ENCODE measurements at places on chromosomes 2 and 18.

DNA sequence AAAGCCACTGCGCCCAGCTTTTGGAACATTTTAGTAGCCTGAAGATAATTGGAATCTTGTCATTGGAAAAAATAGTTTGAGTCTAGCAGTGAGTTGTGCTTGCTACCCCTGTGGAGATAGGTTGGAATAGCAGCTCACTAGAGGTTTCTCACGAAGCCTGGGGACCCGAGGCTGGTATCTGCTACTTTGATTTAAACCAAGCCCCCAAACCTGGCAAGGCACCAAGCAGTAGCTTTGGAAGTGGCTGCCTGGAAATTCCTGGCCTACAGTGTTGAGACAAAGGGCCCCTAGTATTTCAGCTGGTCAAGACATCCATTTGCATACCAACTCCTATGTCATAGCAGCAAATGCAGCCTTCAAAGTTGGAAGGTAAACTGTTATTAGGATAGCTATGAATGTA, 42.1 kb downstream of the NOP58 start:
- DNase-seq: no peak

DNA sequence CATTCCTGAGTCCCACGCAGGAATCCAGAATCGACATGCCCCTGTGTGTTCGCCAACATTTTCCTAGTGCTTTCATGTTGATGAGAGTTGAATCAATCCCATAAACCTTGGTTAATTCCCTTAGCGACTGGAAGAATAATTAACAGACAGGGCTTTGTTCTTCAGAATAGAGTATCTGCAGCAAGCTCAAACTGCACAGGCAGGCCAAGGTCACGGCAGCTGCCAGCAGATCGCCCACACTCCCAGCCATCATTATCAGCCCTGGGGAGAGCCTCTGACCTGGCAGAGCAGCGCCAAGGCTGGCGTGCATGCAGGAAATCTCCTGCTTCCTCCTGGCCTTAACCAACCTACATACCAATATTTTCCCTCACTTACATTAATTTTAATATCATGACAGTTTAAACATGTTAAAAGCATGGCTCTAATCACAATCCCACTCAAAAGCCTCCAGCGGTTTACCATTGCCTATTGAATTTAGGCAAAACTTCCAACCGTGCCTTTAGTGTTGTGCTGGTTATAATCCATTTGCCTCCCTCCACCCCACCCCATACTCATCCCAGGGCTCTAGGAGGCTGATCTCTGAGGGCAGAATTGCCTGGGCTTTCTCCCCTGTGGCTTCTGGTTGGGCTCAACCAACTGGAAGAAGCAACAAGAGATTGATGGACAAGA, 46.8 kb upstream of the NCK2 start:
- DNase-seq: no peak

DNA sequence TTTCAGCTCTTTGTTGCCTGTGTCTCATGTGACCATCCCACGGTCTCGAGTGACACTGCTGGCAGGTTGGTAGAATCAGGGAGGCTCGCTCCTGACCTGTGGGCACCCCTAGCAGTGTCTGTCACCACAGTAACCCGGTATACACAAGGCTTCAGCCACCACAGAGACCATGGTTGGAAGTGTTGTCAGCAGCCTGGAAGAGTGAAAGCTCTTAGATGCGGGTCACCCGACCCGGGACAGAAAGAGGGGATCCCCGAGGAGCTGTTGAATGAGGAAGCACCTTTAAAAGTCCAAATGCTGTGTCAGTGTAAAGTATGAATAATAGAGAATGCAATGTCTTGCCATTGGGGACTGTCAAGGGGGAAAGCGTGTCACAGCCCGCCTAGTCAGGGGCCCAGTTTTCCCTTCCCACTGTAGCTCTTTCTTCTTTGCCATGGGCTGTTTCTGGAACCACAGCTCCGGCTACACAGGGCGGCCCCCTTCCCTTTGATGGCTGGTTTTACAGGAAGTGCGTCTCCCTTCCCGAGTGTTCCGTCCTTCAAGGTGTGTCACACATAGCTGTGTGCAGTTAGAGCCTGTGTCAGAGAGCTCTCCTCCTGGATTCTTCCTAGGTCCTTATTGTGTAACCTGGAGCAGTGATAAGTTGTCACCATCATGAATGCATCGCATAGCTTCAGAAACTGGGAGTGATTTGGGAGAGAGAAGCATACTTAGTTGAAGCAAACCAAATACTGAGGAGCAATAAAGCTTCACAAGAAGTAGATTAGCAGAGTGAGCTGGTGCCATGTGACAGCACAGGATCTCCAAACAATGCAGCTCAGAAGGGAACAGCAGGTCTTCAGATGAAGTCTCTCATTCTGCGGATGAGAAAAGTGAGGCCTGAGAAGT, 81.4 kb downstream of the MTCL1 start:
- DNase-seq: no peak

DNA sequence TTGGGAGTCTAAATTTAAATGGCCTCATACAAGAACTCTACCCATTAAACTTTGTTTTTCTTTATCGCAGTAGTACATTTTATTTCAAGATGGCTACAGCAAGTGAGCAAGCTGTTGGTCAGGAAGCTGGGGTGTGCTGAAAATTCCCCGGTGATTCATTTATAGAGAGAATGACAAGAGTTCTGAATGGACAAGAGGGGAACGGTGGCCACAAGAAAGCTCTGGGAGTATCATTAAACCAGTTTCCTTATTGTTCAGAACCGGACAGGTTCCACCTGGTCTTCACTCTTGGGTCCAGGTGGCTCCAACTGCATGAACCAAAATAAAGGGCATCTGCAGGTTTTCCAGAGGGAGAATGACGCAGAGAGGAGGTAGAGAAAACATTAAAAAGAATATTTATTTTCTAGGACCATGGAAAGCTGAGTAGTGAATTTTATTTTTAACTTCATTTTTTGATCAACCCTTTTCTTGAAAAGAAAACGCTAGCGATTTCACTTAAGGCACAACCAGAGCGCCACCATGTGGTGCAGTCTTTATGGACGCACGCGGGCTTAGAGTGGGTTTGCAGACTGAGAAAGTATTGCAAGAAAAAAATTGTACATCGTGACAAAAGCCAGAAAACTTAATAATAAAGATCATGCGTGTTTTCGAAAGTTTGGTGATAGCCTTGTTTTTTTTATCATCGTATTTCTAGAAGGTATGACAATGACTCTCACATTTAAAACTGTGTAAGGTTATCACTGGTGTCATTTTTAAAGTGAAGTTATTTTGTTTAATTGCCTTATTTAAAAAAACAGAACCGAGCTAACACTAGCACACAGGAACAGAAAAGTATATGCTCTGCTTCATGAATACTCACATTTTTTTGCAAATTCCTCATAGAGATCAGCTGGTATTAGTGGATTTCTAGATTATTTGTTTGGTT, 97.9 kb upstream of the NOL4 start:
- DNase-seq: no peak

DNA sequence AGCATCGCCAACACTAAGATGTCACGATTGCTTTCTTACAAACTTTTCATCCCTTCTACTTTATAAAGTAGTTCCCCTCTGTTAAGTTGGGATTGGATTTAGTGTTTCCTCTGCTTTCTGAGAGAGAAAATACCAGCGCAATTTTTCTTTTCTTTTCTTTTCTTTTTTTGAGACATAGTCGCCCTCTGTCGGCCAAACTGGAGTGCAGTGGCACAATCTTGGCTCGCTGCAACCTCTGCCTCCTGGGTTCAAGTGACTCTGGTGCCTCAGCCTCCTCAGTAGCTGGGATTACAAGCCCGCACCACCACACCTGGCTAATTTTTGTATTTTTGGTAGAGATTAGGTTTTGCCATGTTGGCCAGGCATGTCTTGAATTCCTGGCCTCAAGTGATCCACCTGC, 9.0 kb downstream of the RELCH start:
- no peak for DNase-seq

GRCh38 chr18:35497027-35497369, 762 bp downstream of the INO80C start:
- no peak for DNase-seq

DNA sequence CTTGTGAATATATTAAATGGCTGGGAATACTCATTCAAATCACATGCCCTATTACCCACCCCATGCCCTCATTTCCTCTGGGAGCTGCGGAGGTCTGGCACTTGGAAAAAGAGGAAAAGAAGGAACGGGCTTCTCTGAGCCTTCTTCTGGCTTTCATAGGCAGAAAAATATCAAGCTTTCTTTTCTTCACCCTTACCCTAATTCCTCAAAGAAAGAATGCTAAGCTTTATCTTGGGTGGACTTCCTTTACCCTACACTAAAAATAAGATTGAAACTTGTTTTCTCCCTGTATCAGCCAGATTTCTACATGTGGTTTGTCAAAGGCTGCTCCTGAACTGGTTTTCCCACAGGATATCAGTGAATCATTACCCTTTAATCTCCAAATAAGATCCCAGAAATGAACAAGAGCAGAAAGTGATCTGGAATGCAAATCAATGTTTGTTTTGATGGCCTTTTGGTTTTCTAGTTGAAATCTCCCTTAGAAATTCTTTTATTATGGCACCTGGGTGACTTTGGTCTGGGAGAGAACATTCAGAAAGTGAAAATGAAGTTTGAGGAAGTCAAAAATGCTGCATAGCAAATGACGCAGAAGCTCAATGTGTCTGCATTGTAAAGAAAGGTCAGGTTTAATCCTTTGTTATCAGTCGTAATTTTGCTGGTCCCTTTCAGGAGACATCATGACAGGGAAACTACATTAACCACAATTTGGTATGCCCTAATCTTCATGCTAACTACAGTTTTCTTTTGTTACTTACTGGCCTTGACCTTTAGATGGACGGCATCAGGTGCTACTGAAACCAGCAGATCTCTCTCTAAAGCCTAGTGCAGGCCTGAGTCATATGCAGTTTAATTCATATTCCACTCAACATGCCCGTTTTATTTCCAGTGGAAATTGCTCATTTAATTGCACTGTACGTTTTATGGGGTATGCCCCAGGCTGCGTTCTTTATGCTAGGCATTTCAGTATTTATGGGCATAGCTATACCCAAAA, 46.6 kb upstream of the HNRNPA3 start:
- no peak for DNase-seq

DNA sequence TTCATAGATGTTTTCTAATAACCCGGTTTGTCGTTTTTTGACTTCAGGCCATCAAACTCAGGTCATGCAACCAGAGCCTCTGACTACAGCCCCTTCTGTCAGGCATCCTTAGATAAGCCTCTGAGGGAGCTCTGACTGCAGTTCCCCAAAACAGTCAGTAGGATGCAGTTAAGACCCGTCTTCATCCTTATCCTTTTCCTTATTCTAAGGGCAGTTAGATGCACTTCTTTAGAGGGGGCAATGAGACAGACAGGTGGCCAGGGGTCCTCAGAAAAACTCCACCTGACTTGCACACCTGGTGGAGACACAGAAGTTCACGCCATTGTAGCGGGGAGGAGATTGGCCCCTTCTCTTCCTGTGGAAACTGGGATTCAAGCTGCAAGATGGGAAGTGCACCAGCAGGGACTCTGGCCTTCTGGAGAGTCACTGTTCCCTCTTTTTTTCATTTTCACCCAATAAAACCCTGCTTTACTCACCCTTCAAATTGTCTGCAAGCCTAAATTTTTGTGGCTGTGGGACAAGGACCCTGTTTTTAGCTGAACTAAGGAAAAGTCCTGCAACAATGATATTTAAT, 104.8 kb upstream of the TFPI start:
- peak; percentile 75 for DNase-seq

- no peak for DNase-seq
Observed at GRCh38 chr2:175926272-175926671, 75.8 kb downstream of the LNPK start.

- no peak for DNase-seq
Observed at GRCh38 chr18:3281456-3282400, 19.8 kb downstream of the MYL12B start.

- DNase-seq: no peak
Observed at GRCh38 chr2:187541086-187542085, 12.8 kb downstream of the TFPI start.

DNA sequence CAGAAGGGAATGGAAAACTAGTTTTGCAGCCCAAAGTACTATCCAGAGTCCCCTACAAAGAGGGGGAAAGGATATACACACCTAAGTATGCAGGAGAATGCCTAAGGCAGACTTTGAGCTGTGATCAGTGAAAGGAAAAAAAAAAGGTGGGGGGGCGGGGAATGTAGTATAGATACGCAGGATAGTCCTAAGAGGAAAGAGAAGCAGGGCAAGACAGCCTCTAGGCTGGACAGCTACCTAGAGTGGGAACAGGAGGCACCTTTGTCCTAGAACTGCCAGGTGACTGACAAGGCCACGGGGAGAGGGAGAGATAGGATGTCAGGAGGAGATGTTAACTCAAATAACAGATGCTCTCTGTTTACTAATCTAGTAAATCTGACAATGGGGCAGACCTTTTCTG, 6.0 kb downstream of the REEP1 start:
- no peak for DNase-seq

GRCh38 chr2:71787108-71787415, 333.7 kb downstream of the DYSF start:
- no peak for DNase-seq

- no peak for DNase-seq
Observed at GRCh38 chr2:191114403-191114886, 36.3 kb downstream of the STAT4 start.

DNA sequence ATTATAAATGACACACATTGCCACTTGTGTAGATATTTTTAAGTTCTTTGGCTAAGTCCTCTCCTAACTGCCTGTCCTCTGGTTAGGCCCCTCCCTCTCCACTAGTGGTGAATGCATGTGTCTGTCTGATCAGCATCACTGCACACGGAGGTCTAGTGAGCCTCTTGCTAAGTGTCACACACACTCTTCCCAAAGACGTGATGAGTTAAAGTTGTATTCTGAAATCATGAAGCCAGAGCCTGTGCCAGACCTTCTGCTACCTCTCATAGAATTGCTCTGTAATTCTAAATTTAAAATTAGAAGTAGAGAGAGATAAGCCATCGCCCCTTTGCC, 41.3 kb downstream of the RALB start:
- no peak for DNase-seq

DNA sequence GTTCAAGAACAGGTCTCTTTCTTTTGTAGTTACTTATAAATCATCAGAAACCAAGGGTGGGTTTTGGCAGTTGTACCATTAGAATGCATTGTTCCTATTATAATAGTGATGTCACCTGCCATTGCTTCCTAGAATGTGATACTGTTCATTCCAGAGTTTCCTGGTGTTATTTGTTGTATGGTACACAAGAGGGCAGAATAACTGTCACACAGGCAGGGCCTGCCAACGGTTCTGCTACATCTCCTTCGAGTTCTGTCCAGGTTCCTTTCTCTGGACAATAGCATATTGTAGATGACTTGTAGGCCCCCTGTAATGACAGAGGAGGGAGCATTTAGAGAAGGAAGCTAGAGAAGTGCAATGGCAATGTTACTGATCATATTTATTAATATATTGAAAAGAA, 98.3 kb downstream of the KLHL14 start:
- no peak for DNase-seq

GRCh38 chr18:63161032-63161760, 158.4 kb downstream of the BCL2 start:
- no peak for DNase-seq

DNA sequence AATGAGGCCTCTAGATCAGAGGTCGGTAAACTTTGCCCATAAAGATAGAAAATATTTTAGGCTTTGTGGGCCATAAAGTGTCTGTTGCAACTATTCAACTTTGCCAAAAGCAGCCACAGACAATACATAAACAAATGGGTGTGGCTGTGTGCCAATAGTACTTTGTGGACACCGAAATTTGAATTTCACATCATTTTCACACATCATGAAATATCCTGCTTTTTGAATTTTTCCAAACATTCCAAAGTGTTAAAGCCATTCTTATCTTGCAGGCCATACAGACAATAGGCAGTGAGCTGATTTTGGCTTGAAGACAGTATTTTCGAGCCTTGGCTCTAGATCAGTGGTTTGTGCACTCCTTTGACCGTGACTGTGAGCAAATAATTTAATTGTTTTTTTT, 51.1 kb upstream of the EPC2 start:
- DNase-seq: no peak

GRCh38 chr2:205802941-205803340, 120.6 kb downstream of the NRP2 start:
- DNase-seq: no peak
